A549 treated with ZK216348 at 1 μM for 4 hours (cell line): ENCODE measurements at places on chromosomes 7 and 10. TPM values are rescaled to one million over a fixed set of nuclear protein-coding genes. Genes with fewer than 3 reads are reported as not detected.

Gene MUC12
- 10.8 to 20.4 TPM (median 16.4 TPM) in 5 replicates for total RNA-seq

Gene ALOX5
- total RNA-seq = 0.16 to 0.35 TPM (median 0.22 TPM) in 5 replicates

Gene FAM170B
- not detected in 5 replicates for total RNA-seq

Gene SPDYE8
- total RNA-seq = not detected in 5 replicates

Gene FAM24B
- 11.9 to 16.5 TPM (median 14.0 TPM) in 5 replicates for total RNA-seq

Gene C7orf57
- total RNA-seq = 0.20 to 0.67 TPM (median 0.31 TPM) in 5 replicates

Gene SEMA4G
- 7.1 to 10.2 TPM (median 7.7 TPM) in 5 replicates for total RNA-seq

Gene CALCR
- total RNA-seq = not detected in 5 replicates

Gene MMD2
- total RNA-seq = not detected in 5 replicates

Gene CADPS2
- total RNA-seq = 0.06 TPM in 1 of 5 replicates, not detected in the others

Gene NKX2-3
- total RNA-seq = not detected in 5 replicates

Gene PNLIP
- total RNA-seq = not detected in 5 replicates

Gene BAIAP2L1
- total RNA-seq = 47.0 to 56.0 TPM (median 51.7 TPM) in 5 replicates

Gene PDE1C
- total RNA-seq = 3.3 to 5.8 TPM (median 4.1 TPM) in 5 replicates

Gene EPO
- total RNA-seq = not detected in 5 replicates

Gene BLNK
- not detected in 5 replicates for total RNA-seq

Gene C10orf143
- 0.20 to 1.1 TPM (median 0.71 TPM) in 5 replicates for total RNA-seq

Gene PON3
- total RNA-seq = 33.5 to 45.3 TPM (median 34.6 TPM) in 5 replicates

Gene SNX10
- 2.2 to 4.6 TPM (median 4.2 TPM) in 5 replicates for total RNA-seq

Gene SRRM3
- 5.8 to 11.6 TPM (median 10.0 TPM) in 5 replicates for total RNA-seq

Gene TMEM236
- total RNA-seq = 0.04 to 0.09 TPM (median 0.05 TPM) in 5 replicates

Gene RBP3
- total RNA-seq = not detected in 5 replicates

Gene MAGI2
- 0.31 to 0.60 TPM (median 0.48 TPM) in 5 replicates for total RNA-seq

Gene ALKBH4
- 8.2 to 13.5 TPM (median 10.7 TPM) in 5 replicates for total RNA-seq

Gene UCMA
- not detected in 5 replicates for total RNA-seq

Gene KCNH2
- 0.71 to 1.2 TPM (median 0.98 TPM) in 5 replicates for total RNA-seq

Gene MRC1
- not detected in 5 replicates for total RNA-seq

Gene LDB3
- total RNA-seq = 0.04 to 0.12 TPM (median 0.08 TPM) in 4 of 5 replicates, not detected in the other

Gene ARHGAP19
- total RNA-seq = 4.1 to 6.3 TPM (median 5.4 TPM) in 5 replicates

Gene GRID2IP
- not detected in 5 replicates for total RNA-seq

Gene CLCN1
- total RNA-seq = 0.06 to 0.08 TPM in 2 of 5 replicates, not detected in the others

Gene HOXA2
- 0.69 to 1.5 TPM (median 0.94 TPM) in 5 replicates for total RNA-seq

Gene AGR2
- total RNA-seq = 104 to 176 TPM (median 152 TPM) in 5 replicates

Gene CPA1
- not detected in 5 replicates for total RNA-seq

Gene MARVELD1
- 34.0 to 55.5 TPM (median 49.0 TPM) in 5 replicates for total RNA-seq

Gene COL28A1
- 0.45 to 0.94 TPM (median 0.72 TPM) in 5 replicates for total RNA-seq
